ENCODE measurements at places on chromosomes 4 and X. TPM values are rescaled to one million over a fixed set of nuclear protein-coding genes. Genes with fewer than 3 reads are reported as not detected.

DNA sequence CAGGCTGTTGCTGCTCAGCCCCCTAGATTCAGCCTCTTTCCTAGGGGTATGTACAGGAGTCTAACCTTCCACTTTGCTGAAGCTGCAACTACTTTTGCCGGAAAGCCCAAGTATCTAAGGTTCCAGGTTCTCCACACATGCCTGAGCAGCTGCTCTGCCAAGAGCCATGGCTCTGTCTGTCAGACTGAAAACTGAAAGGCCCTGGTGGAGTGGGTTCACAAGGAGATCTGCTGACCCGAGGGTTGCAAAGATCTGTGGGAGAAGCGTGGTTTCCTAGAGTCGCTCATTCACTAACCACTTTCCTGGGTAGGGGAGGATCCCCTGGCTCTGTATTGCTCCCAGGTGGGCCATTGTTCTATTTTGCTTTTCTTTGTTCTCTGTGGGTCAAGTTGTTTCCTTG is 6.0 kb upstream of the PNMA6F start:
- DNase-seq, result no peak

- no peak for DNase-seq
Observed at GRCh38 chr4:135368831-135369230, 1167.2 kb upstream of the PABPC4L start.

DNA sequence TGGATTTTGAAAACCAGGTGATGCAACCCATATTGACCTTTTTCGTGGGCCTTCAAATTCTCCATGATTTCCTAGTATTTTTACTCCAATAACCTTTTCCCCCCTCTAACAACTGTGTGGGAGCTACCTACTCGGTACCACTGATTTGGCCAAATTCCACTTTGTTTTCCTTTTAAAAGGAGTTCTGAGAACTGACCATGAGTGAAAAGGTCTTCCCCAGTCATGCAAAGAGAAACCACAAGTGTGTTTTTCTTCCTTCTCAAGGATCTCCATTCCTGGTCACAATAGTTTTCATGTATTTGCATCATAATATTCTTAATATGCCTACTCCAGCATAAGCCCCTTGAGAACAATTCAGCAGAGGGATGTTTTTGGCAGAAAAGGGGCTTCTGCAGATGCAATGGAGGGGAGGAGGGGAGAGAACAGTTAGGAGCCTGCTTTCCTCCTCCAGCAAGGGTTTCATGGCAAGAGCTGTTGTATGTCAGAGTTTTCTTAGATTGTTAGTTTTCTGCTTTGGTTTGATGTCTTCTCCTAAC is 195.3 kb upstream of the ANXA3 start:
- DNase-seq, result no peak

GRCh38 chr4:81142744-81143143 is 72.3 kb downstream of the PRKG2 start:
- DNase-seq, result no peak

The ERCC6L gene
- polyA plus RNA-seq, result 1.7 TPM

The GATB gene
- polyA plus RNA-seq, result 21.4 TPM

The CPZ gene
- 8.6 TPM for polyA plus RNA-seq

The TLR10 gene
- polyA plus RNA-seq, result 0.42 TPM

The DUX4 gene
- 1.2 TPM for polyA plus RNA-seq

The SRPK3 gene
- polyA plus RNA-seq, result 299 TPM

Data from forelimb muscle (tissue), 1 donor.